Iris pigment epithelial cell (primary cell): ENCODE measurements at places on chromosomes 16 and 17.

DNA sequence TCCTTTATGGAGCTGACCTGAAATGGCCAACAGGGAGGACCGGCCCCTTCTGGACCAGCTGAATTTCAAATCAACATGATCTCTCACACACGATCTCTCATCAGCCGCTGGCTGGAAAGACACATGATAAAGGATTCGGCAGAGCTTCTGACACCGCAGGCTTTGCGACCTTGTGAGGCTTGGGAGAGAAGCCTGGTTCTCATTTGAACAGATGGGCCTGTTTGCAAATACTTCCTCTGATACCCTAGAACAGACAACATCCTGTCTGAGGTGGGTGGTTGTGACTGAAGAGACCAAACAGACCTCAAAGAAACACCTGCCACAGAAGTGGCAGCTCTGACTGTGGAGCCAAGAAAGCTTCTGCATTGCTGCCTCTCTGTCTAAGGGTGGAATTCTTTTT, 77.9 kb upstream of the SDK2 start:
- DNase-seq = no peak

- no peak for DNase-seq
These were observed 332.8 kb upstream of the DYNLRB2 start for GRCh38 chr16:80208015-80208414.

DNA sequence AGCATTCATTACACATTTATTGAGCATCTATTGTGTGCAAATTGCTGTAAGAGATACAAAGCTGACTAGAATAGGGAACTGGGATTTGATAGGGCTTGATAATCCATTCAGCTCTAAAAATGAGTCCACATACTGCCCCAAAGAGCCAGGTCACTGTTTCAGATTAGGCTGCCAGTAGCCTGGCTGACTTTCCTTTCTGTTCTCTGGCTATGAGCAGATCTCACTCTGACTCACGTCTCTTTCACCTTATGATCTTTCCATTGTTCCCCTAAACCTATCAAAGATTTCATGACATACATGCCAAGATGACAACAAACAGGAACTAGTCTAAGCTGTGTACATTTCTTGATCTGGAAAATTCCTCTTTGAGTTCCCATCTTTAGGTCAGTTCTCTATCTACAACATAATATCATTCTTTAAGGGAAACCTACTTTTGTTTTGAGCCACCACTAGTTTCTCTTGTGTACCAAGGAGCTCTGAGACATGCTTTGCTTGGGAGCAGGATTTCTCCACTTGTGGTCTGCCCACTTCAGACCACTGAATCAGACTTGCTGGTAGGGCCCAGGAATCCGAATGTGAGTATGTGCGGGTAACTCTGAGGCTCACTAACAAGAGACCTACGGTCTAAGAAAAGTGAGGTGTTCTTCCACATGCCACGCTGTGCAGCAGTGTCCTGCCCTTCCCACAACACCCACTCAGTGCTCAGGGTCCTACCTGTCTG, 40.9 kb upstream of the ICAM2 start:
- peak; percentile 45 for DNase-seq

GRCh38 chr17:33888455-33888854, 366.6 kb upstream of the CCL2 start:
- no peak for DNase-seq

GRCh38 chr17:43958748-43959352, 5.1 kb upstream of the PYY start:
- DNase-seq = peak; percentile 63

DNA sequence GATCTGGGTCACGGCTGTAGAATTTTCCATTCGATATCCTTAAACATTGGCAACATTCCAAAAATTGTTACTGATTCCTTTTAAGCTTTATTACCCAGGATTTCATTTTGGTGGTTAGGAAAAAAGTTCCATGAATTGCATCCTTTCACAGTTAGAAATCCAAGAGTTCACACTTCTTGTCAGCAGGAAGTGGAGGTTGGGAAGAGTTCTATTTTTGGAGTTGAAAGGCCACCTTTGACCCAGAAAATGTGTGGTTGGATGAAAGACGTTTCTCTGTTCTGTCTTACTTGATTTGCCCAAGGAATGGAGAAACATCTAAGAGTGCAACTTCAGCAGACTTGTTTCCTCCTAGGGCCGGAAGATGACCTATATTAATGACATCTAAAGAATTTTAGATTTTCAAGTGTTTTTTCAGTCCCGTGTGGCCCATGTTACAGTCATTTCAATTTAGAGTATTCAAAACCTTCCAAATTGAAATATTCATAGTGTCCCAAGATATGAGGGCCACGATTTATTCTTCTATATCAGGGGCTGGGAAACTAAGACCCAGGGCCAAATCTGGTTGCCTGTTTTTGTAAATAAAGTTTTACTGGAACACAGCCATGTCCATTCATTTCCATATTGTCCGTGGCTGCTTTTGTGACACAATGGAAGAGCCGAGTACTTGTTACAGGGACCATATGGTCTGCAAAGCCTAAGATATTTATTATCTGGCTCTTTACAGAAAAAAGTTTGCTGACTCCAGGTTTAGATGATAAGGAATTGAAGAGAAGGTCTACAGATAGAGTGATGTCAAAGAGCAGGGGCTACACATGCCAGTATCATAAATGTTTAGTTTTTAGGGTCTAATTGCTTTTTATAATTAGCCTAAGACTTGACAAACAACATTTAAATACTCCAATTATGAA, 50.2 kb downstream of the CDK5R1 start:
- peak; percentile 72 for DNase-seq

DNA sequence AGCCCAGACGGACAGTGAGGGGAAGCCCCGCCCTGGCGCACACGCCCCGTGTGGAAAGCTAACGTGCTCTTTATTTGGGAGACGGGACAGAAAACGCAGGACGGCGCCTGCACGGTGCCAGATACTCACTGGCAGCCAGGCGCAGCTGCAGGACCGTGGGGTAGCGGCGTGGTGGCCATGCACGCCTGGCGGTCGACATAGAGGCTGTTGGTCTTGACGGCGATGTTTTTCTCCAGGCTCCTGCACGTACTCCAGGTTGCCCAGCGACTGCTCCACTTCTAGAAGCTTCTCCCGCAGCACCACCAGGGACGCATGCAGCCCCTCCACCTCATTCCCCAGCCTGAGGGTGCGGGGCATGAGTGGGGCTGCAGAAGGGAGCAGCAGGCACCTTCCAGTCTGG, 5.1 kb upstream of the C1QTNF8 start:
- no peak for DNase-seq

GRCh38 chr16:4646773-4647643, 22.4 kb downstream of the MGRN1 start:
- DNase-seq = no peak
